ENCODE measurements at places on chromosomes 4 and X.

GRCh38 chr4:67343199-67343598 is 202.1 kb downstream of the CENPC start:
- DNase-seq, result no peak

- DNase-seq, result no peak
These were observed 114.6 kb downstream of the CPZ start for GRCh38 chr4:8707045-8707781.

- no peak for DNase-seq
These were observed 132.2 kb downstream of the BMPR1B start for GRCh38 chr4:94889946-94890345.

DNA sequence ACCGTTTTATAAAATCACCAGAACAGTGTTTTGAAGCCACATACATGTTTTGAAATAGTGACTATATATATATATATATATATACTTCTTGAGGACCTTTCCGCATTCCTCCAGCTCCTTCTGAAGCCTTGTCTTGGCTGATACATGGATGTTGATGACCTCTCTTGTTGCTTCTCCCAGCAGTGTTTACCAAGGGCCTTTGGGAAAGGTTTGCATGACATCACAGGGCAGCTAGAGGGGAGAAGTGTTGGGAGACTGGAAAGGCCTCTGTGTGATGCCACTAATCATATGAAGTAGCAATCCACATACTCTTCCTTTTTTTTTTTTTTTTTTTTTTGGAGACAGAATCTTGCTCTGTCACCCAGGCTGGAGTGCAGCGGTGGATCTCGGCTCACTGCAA is 22.5 kb downstream of the WDR44 start:
- no peak for DNase-seq

GRCh38 chrX:107654872-107655761 is 26.8 kb downstream of the PRPS1 start:
- peak; percentile 71 for DNase-seq

GRCh38 chr4:26861434-26862186 is 969 bp downstream of the STIM2 start:
- peak; percentile 76 for DNase-seq

DNA sequence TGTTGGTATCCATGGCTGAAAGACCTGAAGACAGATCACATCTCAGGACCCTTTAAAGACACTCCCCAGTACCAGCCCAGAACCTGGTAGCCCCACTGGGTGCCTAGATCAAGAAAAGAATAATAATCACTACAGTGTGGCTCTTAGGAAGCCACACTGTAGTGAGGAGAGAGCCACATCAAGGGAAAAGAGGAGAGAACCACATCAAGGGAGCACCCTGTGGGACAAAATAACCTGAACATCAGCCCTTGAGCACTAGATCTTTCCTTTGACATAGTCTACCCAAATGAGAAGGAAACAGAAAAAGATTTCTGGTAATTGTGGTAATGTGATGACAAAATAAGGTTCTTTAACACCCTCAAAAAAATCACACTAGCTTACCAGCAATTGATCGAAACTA is 15.3 kb downstream of the RTL3 start:
- DNase-seq, result no peak

DNA sequence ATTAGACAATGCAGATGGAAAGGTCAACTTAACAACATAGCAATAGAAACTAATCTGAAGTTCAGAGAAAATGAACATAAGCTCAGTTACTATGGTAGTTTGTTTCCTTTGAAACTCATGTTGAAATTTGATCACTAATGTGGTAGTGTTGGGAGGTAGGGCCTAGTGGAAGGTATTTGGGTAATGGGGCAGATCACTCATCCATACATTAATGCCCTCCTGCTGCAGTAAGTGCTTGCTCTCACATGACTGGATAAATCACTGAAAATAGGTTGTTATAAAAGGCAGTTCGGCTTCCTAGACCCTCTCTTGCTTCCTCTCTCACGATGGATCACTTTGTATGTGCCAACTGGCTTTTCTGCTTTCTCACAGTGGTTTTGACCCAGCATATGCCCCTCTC is 567.4 kb upstream of the GALNT7 start:
- DNase-seq, result no peak

DNA sequence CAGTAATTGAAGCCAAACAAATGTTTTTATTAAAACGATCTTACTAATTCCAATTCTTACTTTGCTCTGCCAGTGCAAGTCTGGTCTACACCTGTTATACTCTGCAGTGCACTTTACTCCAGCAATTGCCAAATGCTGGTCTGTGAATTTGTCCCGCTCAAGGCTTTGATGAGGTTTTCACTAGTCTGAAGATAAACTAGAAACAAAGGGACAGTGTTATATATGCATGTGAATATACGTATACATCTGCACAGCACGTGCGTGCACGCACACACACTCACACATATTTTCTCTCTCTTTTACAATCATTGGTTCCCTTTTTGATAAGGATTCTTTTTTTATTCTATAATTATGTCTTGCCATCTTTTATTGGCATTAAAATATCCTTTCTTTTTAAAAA is 88.5 kb upstream of the LCORL start:
- no peak for DNase-seq

- DNase-seq, result no peak
These were observed 12.2 kb downstream of the SRD5A3 start for GRCh38 chr4:55358246-55358645.

All from stimulated activated naive CD8-positive, alpha-beta T cell treated with anti-CD3 and anti-CD28 coated beads, Interleukin-15, Interleukin-2, amounts not matched to agents 100 U/mL and 50 U/mL, for 24 hours (primary cell).